HT1080 (cell line): ENCODE measurements at places on chromosomes 3 and 15. TPM values are rescaled to one million over a fixed set of nuclear protein-coding genes. Genes with fewer than 3 reads are reported as not detected.

DNA sequence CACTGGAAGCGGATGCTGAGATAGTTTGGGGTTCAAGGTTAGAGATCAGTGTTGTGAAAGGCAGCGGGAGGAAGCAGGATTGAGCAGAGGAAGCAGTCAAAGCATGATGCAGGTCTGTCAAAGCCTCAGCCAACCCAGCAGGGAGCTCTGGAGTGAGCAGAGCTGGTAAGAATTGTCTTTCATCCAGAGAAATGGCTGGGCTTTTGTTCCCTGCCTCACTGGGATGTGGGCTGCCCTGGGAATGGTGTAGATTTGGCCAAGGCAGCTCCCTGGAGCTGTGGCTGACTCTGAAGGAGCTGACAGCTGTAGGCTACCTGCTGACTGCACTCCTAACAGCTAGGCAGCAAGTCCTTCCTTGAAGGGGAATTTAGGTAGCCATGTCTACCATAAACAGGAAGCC, 61.9 kb upstream of the STXBP5L start:
- DNase-seq, result no peak

GRCh38 chr3:52236424-52236886, 2.5 kb downstream of the TWF2 start:
- no peak for DNase-seq

Gene AVEN
- total RNA-seq, result 14.0 and 18.4 TPM in 2 replicates

Gene MORC1
- total RNA-seq, result 0.11 TPM in 1 of 2 replicates, not detected in the other

DNA sequence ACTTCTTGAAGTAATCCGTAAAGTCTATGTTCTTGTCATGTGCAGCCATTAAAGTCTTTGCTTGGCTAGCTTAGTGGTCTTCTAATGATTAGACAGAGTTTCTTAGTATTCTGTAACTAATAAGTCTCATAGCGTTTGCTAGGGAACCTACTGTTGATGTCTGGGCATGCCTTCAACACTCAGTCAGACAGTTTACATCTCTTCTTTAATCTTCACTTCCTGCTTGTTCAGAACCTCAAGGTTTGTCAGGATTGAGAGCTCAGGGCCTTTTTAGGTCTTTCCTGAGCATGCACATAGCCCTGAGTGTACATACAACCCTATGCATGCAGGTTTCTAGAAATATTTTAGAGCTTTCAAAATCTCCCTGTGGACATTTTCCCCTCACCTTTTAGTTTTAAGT, 426.3 kb downstream of the AGBL1 start:
- DNase-seq, result no peak

Gene SPSB4
- not detected in 2 replicates for total RNA-seq

DNA sequence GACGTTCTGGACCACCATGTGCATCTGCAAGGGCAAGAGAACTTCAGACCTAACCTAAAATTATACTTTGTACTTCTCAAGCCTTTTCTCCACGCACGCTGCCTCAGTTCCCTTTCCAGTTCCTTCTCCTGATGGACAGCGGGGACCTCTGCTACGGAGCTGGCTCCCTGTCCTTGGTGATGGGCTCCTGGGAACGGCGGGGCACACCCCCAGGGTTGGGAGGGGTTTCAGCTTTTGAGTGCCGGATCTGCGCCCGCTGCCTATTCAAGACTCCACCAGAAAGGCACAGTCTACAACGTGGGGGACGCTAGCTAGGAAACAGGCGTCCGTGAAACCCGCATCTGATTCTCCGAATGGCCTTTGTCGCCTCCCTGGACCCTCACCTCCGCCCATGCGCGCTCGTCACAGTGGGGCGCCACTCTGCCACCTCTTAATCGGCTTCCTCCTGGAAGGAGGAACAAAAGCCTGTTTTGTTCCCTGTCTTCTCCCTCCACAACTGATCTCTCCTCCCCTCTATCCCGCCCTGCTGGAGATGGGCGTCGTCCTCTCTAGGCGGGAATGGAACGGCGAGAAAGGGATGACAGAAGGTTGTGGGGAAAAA, 2.2 kb downstream of the GPR149 start:
- DNase-seq, result peak; percentile 35

- DNase-seq, result no peak
These were observed 33.9 kb downstream of the RPN1 start for GRCh38 chr3:128616516-128617269.

- DNase-seq, result no peak
These were observed 55.7 kb upstream of the PSMD6 start for GRCh38 chr3:64078966-64079365.

Gene RTP1
- total RNA-seq, result not detected in 2 replicates

DNA sequence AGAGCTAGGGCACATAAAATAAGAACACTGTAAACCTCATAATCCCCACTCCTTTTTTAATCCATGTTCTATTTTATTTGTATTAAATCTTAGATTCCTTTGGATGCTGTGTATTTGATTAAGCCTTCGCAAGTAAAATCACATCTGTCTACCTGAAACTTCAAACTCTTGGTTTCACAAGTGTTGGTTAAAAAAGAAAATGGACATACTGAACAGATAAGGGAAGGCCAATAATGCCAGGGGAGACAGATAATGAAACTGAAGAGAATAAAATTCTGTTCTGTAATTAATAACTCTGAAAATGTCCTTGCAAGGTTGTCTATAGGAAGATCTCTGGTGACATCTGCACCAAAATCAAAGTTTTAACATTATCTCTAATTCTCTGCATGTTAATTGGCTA, 114.2 kb downstream of the ULK4 start:
- no peak for DNase-seq

DNA sequence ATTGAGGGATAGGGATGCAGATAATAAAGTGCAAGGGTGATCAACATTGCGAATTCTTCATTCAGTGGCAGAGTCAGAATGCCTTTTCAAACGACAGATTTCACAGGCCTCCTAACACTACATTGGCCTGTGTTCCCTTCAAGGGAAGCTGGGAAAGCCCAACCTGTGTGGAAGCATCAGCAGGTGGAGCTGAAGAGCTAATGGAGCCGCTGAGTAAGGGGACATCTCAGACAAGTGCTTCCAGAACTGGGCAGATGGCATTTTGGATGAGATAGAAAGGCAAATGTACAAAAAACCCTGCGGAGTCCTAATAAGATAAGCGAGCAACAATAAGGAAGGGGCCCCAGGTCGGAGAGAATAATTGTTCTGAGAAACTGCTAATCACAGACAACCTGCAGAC, 8.5 kb upstream of the SLC24A5 start:
- peak; percentile 36 for DNase-seq

DNA sequence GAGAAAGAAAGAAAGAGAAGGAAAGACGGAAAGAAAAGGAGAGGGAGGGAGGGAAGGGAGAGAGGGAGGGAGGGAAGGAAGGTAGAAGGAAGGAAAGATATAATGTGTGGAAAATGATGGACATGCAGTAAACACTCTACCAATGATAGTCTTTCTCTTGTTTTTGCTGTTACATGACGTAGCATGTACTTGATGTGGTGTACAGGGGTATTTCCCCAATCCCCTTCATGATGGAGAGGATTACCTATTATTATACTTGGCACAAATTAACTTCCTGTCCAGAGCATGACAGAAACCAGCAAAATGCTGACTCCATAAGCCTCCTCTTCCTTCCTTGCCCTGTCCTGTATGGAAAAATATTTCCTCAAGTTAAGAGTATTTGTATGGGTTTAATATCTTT, 124.4 kb downstream of the B3GALNT1 start:
- DNase-seq, result peak; percentile 25

Gene LRRC31
- total RNA-seq, result not detected in 2 replicates

- DNase-seq, result no peak
These were observed 123.4 kb upstream of the SLC24A5 start for GRCh38 chr15:47997195-47998080.

DNA sequence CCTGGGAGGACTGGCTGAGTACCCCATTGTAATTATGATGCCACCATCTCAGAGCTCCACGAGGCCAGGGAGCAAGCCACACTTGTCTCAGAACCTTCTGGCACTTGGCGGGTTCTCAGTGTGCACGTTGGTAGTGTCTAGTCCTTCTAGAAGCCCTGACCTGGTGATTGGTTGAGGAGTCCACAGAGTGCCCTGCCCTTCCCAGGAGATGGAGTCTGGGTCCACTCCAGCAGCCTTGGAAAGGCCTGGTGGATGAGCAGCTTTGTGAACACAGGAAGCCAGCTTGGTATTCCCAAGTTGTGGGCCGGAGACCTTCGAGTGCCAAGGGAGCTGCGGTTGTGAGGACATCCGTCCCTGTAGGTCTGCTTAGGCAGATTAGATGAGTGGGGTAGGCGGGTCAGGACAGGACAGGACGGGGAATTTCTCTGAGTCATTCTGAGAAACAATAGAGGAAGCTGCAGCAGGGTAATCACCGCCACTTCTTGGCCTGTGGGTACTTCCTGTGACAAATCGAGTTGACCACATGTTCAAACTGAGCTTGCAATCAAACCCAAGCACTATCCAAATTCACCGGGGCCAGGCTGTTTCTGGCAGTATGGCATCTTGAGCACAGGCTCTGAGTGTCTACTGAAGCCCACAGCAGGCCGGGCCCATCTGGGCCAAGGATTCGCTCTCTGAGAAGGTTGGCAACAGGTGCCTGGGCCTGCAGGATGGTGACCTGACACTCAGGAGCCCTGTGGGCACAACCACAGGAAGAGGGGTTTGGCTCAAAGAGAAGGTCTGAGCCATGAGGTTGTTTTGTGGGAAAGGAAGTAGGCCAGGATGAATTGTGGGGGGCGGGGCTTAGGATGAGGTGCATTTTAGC, 71.5 kb upstream of the PLXNA1 start:
- peak; percentile 100 for DNase-seq

- no peak for DNase-seq
These were observed 2.6 kb downstream of the TNIK start for GRCh38 chr3:171457607-171458061.

- DNase-seq, result peak; percentile 71
These were observed 8.6 kb downstream of the KLHL25 start for GRCh38 chr15:85785887-85786780.

DNA sequence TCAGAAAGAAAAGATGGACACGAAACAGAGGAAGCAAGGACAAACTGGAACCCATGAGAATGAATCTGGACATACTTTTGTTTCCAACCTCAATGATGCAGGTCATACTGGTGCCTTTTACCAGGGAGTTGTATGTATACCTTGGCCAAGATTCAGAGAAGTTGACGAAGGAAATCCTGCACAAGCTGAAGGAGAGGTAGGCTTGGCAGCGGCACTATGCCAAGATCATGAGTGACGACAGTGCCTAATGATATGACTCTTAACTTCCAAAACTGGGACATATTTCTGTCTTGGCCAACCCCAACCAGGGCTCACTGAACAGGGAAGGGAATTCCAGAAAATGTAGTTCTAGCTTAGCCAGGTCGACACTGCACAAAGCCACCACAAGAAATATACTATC, 149.2 kb upstream of the SLCO3A1 start:
- no peak for DNase-seq

- peak; percentile 13 for DNase-seq
These were observed 9.2 kb upstream of the PGPEP1L start for GRCh38 chr15:99016680-99017321.

- peak; percentile 81 for DNase-seq
These were observed 3.2 kb downstream of the ZXDC start for GRCh38 chr3:126472277-126473006.

DNA sequence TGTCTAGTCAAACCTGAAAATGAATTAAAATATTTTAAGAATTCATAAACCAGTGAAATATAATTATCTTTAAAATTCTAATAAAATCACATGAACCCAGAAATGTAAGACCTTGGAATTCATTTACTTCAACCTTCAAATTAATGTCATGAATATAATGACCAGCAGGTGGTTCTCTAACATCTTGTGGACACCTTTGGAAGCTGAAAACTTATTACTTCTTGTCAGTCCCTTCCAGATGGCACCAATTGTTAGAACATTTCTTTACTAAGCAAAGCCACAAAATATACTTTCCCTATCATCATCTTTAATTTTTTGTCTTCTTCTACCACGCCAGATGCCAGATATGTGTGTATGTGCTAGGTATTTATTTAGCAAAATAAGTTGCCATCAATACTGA, 240.0 kb downstream of the MBNL1 start:
- peak; percentile 29 for DNase-seq

DNA sequence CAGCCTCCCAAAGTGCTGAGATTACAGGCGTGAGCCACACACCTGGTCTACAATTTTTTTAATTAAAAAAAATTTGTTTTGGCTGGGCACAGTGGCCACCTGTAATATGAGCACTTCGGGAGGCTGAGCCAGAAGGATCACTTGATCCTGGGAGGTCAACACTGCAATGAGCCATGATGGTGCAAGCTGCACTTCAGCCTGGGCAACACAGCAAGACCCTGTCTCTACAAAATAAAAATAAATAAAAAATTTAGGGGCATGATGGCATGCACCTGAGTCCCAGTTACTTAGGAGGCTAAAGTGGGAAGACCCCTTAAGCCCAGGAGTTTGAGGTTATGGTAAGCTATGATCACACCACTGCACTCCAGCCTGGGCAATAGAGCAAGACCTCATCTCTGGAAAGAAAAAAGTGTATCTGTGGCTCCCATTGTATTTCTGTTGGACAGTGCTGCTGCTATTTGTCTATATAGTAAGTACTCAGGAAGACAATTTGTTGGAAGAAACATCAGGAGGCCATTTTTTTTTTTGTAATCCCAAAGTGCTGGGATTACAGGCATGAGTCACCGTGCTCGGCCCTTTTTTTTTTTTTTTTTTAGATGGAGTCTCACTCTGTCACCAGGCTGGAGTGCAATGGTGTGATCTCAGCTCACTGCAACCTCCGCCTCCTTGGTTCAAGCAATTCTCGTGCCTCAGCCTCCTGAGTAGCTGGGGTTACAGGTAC, 27.5 kb upstream of the SH3BP5 start:
- DNase-seq, result peak; percentile 51

DNA sequence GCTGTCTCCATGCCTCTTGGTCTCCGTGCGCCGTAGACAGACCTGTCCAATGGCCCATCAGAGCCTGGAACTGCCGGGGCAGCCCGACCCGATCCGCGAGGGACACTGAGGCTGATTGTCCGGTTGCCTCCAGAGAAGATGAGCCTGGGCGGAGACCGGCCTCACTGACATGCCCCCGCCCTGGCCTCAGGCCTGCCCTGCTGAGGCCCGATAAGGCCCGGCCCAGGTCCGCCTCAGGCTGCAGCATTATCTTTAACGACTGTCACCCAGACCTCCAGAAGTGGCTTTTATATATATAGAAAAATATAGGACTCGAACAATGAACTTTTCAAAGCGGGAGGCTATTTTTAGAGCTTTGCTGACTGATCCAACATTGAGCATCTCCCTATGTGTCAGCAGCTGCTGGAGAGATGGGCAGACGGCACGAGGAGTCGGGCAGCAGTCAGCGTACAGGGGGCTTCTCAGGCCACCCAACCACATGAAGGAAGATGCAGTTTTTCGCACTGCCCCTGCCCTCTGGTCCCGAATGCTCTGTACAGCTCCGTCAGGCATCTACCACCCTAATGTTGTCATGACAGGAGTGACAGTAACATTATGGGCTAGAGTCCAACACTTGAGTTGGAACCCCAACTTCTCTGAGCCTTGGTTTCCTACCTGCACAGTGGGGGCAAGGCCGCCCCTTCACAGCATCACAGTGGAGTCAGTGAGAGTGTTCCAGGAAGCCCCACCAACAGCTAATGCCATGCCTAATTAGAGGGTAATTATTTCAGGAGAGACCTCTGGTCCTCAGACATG, 112.0 kb upstream of the RPL32 start:
- no peak for DNase-seq

DNA sequence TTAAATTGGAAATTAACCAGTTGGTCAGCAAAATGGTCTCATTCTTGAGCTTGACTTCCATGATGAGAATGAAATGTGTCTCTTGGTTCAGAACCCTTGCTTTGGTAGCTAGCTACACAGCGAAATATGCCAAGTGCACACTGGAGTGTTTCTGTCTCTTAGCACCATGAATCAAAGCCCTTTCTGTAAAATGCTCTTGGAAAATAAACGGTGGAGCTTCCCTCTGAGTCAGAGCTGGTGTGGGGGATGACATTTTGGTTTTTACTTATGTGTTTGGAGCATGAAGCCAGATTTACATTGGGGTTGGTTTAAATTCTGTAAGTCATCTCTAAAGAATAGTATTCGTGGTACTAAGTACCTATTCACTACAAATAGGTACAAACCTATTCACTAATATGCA, 85.1 kb upstream of the NANOGP8 start:
- DNase-seq, result peak; percentile 44
